ENCODE measurements at places on chromosomes 4 and X. TPM values are rescaled to one million over a fixed set of nuclear protein-coding genes. Genes with fewer than 3 reads are reported as not detected.

The CPZ gene
- 1.5 TPM for total RNA-seq

The MSX1 gene
- not detected for total RNA-seq

The FRMPD4 gene
- total RNA-seq, result not detected

The COL25A1 gene
- 2.5 TPM for total RNA-seq

The SMR3B gene
- not detected for total RNA-seq

The SPANXB1 gene
- total RNA-seq, result not detected

The H2BW2 gene
- total RNA-seq, result not detected

The MAOB gene
- 79.0 TPM for total RNA-seq

The GBA3 gene
- total RNA-seq, result 195 TPM

The SPANXD gene
- total RNA-seq, result not detected

- no peak for DNase-seq
Measured at GRCh38 chrX:73214426-73215094, at the start of gene NAP1L2. NAP1L2 (minus strand) TSS chrX:73214851; CDS start chrX:73214492, 359 bp downstream.

GRCh38 chr4:45865781-45866180 is 258.1 kb downstream of the GABRG1 start:
- DNase-seq, result no peak

- no peak for DNase-seq
Measured at GRCh38 chrX:9071031-9071650, 37.2 kb upstream of the FAM9B start.

GRCh38 chr4:178395798-178396197 is 953.6 kb upstream of the AGA start:
- DNase-seq, result no peak

- DNase-seq, result peak; percentile 51
Measured at GRCh38 chrX:34437586-34437985, 219.5 kb downstream of the TMEM47 start.

GRCh38 chr4:52824603-52825459 is 37.3 kb upstream of the RASL11B start:
- DNase-seq, result no peak

DNA sequence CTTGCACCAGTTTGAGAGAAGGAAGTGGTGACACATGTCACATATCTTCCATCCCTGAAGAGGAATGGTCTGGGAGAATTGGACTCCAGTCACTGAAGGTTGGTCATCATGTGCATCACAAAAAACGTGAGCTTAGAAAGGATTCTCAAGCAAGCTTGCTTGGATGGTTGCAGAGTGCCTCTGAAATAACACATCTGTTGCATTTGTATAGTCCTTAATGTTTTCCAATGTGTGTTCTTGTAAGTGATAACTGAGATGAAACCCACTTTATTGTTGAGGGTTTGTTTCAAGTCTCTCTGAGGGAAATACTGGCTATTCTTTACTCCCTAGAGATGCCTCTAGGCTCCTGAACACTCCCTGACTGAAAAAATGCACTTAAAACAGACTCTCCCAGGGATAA is 184.5 kb upstream of the MBNL3 start:
- DNase-seq, result no peak

GRCh38 chr4:71009890-71010588 is 16.6 kb downstream of the DCK start:
- DNase-seq, result no peak

- DNase-seq, result no peak
Measured at GRCh38 chr4:4182835-4183568, 43.7 kb downstream of the OTOP1 start.

- no peak for DNase-seq
Measured at GRCh38 chr4:113776016-113776415, 14.5 kb upstream of the CAMK2D start.

GRCh38 chr4:4480685-4481398 is 61.0 kb downstream of the STX18 start:
- no peak for DNase-seq

GRCh38 chrX:12999422-12999821 is 24.5 kb downstream of the TMSB4X start:
- DNase-seq, result no peak

DNA sequence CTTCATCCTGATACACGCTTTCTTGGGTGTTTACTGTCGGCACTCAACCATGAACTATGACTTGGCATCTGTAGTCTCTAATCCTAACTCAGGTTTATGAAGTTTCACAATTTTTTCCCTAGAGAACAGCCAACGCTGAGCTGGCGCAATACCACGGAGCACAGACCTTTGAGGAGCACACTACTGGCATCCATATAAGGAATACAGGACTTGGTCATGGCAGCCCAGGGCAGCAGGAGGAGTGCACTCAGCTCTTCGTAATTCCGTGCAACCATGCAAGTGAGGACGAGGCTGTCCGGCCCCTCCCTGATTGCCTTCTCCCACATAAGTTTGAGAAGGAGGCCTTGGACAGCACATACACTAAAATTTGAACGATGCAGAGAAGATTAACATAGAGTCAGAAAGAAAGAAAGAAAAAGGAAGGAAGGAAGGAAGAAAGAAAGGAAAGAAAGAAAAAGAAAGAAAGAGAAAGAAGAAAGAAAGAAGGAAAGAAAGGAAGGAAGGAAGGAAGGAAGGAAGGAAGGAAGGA is 41.0 kb upstream of the PDLIM5 start:
- DNase-seq, result no peak

DNA sequence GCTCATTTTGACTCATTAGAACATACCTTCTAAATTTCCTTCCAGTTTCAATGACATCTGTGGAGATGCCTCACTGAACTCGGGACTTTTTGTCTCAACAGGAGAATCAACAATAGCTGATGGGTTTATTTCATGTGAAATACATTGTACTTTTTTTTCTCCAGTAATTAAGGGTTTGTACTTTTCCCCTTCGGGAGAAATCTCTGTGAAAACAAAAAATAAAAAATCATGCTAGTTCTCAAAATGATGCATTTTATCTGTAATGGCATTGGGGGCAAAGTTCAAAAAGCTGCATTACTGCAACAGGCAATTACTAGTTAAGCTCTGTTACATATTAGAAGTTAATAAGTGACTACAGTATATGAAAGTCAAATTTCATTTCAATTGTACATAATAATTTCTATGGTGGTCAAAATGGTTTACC is 167.3 kb upstream of the SH3RF1 start:
- DNase-seq, result no peak

- no peak for DNase-seq
Measured at GRCh38 chr4:38371391-38371851, 292.6 kb upstream of the KLF3 start.

DNA sequence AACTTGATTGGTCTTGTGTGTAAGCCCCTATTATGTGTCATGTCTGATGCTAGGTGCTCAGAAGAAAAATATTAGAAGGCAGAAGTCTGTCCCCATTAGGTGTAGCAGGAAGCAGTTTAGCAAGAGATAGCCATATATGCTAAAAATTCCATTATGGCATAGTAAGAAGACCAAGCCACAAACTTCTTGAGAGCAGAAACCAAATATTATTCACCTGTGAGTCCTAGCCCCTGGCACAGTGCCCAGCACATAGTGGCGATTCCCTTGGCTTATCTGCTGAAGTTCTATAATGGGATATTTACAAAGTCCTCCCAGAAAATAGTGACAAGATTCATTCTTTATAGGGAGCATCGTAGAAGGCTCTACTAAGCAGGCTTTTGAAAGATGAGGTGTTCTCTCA is 174.4 kb downstream of the RAB28 start:
- no peak for DNase-seq

DNA sequence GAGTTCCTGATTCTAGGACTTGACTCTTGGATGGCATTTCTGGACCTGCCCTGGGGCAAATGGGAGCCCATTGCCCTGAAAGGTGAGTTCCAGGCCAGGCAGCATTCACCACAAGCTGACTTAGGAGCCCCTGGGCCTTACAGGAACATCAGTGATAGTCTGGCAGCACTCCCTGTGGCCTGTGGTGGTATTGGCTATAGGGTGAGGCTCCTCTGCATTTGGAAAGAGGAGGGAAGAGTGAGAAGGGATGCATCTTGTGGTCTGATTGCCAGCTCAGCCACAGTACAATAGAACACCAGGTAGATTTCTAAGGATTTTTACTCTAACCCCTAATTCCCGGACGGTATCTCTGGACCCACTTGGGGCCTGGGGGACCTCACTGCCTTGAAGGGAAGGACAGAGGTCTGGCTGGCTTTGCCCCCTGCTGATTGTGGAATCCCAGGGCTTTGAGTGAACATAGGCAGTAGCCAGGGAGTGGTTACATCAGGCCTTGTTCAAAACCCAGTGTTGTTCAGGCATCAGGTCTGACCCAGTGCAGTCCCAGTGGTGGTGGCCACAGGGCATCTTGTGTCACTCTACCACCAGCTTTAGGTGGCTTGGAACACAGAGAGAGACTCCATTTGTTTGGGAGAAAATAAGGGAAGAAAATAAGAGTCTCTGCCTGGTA is 32.9 kb downstream of the MAGED4 start:
- DNase-seq, result no peak

- DNase-seq, result no peak
Measured at GRCh38 chrX:16970977-16971376, 24.5 kb downstream of the REPS2 start.

GRCh38 chr4:25750874-25751273 is 95.2 kb downstream of the SLC34A2 start:
- no peak for DNase-seq

DNA sequence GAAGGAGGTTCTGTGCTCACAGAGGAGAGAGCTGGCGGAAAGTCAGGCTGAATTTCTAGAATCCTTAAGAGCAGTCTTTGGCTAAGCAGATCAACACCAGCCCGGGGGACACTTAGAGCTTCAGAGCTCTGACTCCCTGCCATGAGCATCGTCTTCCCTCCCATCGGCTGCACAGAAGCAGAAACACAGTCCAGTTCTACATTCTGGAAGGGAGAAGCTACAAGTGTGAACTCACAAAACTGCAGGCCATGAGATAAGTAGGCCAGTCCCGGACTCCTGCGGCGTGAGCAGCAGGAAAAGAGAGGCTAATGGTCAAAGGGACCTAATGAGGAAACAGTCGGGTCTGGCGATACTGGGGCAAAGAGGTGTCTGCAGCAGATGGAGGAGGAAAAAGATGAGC is 211.5 kb downstream of the DHX15 start:
- DNase-seq, result no peak

GRCh38 chr4:68271851-68272357 is 26.4 kb upstream of the TMPRSS11B start:
- DNase-seq, result no peak

GRCh38 chr4:171239196-171239595 is 574.0 kb upstream of the GALNTL6 start:
- DNase-seq, result no peak

DNA sequence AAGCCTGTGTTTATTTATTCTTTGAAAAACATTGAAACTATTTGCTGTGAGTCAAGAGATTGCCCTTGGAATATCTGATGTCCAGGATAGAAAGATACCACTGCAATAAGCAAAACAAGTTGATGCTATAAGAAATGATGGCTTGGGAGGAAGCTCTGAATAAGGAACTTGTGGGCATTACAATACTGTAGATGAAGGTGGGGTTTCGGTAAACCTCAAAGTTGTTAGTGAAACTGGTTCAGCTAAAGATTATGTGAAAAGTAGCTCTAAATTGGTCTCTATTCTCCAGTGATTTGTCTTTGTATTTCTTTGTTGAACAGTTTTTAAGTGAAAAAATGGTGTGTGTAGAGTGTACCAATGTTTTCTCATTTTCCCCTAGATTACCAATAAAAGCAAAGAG is 128.7 kb downstream of the AKAP4 start:
- no peak for DNase-seq

GRCh38 chr4:159445692-159446091 is 342.8 kb downstream of the RAPGEF2 start:
- no peak for DNase-seq

- DNase-seq, result no peak
Measured at GRCh38 chr4:128076464-128076863, 15.4 kb downstream of the LARP1B start.

DNA sequence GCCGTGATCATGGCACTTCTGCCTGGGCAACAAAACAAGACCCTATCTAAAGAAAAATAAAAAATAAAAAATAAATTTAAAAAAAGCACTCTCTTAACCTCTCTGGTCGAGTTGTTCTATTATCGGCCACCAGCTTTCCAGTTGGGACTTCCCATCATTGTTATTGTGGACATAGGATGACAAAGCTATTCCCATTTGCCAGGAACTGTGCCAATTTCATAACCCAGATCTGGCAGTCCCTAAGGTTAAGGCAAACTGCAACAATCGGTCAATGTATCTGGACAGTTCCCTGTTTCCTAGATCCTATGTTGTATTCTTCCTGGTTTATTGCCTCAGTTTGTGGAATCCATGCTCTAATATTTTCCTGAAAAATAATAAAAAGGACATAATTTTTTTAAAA is 17.8 kb upstream of the ANXA5 start:
- DNase-seq, result no peak

- no peak for DNase-seq
Measured at GRCh38 chr4:7462509-7462971, 27.8 kb upstream of the PSAPL1 start.

- no peak for DNase-seq
Measured at GRCh38 chrX:7179446-7179845, 31.5 kb upstream of the PUDP start.

DNA sequence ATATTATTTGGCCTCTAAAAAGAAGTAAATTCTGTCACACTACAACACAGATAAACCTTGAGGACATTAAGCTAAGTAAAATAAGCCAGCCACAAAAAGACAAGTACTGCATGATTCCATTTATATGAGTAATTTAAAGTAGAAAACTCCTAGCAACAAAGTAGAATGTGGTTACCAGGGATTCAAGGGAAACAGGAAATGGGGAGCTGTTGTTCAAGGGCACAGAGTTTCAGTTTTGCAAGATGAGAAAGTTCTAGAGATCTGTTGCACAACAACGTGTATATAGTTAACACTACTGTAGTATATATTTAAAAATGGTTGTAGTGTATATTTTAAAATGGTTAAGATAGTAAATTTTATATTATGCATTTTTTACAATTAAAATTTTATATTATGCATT is 25.4 kb downstream of the SEC31A start:
- no peak for DNase-seq

GRCh38 chrX:57286507-57287251 is at the start of gene FAAH2:
FAAH2 (plus strand) TSS chrX:57286706; CDS start chrX:57286826, 120 bp downstream.
- DNase-seq, result peak; percentile 59

- no peak for DNase-seq
Measured at GRCh38 chr4:133968174-133968573, 233.4 kb downstream of the PABPC4L start.

- no peak for DNase-seq
Measured at GRCh38 chr4:138977524-138977923, 38.1 kb upstream of the NOCT start.

DNA sequence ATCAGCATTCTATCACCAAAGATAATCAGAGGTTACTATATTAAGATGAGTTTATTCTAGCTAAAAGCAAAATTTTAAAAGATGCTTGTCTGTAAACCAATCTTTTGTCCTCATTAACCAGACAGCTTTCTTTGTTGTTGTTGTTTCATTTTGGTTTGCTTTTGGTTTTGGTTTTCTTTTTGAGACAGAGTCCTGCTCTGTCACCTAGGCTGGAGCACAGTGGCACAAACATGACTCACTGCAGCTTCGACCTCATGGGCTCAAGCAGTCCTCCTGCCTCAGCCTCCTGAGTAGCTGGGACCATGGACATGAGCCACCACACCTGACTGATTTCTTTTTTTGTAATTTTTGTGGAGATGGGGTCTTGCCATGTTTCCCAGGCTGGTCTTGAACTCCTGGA is 102.9 kb downstream of the COX18 start:
- DNase-seq, result no peak

All from Peyer's patch (tissue), 4 donors.